ENCODE measurements at places on chromosomes 7 and 10. TPM values are rescaled to one million over a fixed set of nuclear protein-coding genes. Genes with fewer than 3 reads are reported as not detected.

- DNase-seq, result peak; percentile 41
Measured at GRCh38 chr7:1252540-1253090, 19.9 kb downstream of the UNCX start.

DNA sequence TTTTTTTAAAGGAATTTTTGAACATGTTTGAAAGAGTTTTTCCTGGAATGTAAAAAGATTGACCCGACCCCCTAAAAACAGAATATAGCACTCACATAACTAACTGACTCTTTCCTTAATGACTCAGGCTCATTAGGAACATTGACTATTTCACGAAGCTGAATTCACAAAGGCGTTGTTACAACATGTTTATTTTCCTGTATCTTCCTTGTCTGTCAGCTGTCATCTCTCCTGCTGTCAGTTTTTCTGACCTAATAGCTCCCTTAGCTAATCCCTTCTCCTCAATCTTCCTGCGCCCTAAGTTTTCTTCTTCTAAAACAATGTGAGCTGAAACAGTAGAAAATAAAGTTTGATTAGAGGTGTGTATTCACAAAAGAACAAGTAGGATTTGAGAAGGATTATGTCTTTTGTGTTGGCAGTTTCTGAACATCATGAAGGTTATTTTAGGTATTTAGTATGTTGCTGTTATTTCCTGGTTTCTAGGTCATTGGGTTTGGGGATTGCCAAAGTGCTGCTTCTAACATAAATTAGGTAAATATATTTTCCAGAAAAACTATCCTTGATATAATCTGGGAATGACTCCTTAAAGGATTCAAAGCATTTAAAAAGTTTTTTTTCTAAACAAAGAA is 4.6 kb upstream of the MDFIC start:
- no peak for DNase-seq

- DNase-seq, result no peak
Measured at GRCh38 chr10:91613411-91614187, 19.3 kb downstream of the PPP1R3C start.

Gene OPN1SW
- total RNA-seq, result 0.46 TPM

Gene SFR1
- 18.2 TPM for total RNA-seq

Gene LBX1
- total RNA-seq, result not detected

Gene ACHE
- 0.90 TPM for total RNA-seq

Gene HDAC9
- 28.6 TPM for total RNA-seq

Gene AKR1C3
- total RNA-seq, result 1.9 TPM

Measured in neural progenitor cell (in vitro differentiated cells).